ENCODE measurements at places on chromosomes 5 and 9.

DNA sequence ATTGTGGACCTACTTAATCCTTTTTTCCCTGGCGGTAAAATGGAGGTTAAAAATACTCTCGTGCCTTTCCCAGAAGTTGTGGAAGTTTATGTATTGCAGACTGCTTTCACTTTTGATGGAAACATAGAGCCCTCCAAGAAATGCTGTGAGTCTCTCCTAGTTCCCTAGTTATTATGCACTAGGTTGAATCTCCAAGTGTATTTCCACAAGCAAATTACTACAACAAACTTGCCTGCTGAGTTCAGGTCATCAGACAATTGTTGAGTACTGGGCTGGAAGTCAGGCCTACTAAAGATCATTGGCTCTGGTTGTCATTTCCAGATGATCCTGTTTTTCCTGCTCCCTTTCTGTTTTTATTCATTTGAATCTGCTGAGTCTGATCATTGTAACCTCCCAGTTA is 104.1 kb downstream of the CD180 start:
- DNase-seq, result no peak

- no peak for DNase-seq
Observed at GRCh38 chr5:19734776-19735175, 253.2 kb downstream of the CDH18 start.

DNA sequence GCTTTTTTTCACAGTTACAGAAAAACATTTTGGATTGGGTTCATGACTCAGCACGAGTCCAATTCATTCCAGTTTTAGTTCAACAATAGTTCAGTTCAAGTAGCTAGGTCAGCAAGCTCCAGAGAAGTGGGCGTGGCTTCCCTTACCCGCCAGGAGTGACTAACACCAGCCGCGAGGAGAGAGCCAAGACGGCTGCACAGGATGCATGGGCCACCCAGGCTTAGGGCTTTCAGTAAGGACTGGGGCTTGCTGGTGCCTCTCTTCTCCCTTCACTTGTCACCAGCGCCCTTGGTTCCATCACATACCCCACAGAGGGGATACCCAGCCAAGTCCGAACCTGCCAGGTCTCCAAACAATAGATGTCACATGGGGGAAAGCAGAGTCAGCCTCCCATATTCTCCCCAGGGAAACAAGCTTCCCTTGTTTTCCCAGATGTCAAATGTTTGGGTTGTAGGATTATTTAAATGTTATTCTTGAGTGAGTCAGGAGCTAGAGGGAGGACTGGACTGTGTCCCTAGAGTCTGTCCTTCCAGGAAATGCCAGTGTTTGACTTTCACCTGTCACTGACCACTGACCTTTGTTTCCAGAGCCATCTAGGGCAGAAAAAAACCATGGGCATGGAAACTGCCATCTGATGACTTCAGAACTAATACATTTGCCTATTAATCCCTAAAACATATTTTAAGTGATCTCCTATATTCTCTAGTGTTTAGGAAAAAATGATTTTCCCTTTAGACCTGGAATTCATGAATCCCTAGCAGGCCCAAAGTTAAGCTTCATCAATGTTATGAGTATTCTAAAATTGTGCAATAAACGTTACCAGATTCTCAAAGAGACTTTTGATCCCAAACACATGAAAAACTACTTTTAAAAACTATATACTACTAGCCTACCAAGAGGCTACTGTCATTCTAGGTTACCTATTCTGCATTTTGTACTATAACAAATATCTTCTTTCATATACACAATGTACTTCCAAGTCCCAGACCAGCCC is 51.9 kb downstream of the NIPAL4 start:
- DNase-seq, result no peak

- no peak for DNase-seq
Observed at GRCh38 chr5:72245951-72246532, 74.0 kb downstream of the MRPS27 start.

DNA sequence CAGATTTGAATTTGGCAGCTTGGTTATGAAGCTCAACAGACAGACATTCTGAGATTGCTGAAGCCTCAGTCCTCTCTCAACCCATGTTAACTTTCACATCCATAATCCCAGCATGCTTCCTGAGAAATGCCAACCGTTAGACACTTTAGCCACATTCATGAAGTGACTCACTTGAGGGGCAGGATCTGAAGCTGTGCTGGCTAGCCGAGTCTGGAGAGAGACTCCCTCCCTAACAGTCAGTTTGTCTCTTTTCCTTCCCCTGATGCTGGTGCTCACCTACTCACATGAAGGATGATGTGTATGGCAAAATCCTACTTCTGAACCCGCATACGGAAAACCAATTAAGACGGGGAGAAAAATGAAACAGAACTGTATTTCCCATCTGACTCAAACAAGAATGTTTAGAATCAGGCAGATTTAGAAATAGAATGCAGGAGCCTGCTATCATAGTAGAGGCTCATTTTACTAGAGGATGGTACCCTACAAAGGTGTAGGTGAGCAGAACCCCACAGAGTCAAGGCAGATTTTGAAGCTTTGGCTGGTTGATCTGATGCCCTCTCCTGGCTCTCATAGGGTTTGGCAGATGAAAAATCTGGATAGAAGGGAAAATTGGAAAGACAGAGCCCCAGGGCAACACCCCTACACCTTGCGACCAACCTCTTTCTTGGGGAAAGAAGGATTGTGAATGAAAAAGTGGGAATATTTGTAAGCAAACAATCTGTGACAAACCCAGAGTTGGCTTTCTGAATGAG is 150.9 kb upstream of the LHFPL2 start:
- no peak for DNase-seq

GRCh38 chr5:17022296-17022695 is 86.2 kb upstream of the MYO10 start:
- no peak for DNase-seq

- DNase-seq, result no peak
Observed at GRCh38 chr5:156753846-156754245, 96.2 kb upstream of the PPP1R2B start.

GRCh38 chr5:64818245-64818644 is 49.5 kb downstream of the CWC27 start:
- no peak for DNase-seq

GRCh38 chr5:45081082-45081481 is 272.3 kb downstream of the MRPS30 start:
- no peak for DNase-seq

- DNase-seq, result no peak
Observed at GRCh38 chr5:150118561-150119229, 32.3 kb upstream of the CSF1R start.

- DNase-seq, result no peak
Observed at GRCh38 chr9:21800931-21801682, 1.3 kb upstream of the MTAP start.

DNA sequence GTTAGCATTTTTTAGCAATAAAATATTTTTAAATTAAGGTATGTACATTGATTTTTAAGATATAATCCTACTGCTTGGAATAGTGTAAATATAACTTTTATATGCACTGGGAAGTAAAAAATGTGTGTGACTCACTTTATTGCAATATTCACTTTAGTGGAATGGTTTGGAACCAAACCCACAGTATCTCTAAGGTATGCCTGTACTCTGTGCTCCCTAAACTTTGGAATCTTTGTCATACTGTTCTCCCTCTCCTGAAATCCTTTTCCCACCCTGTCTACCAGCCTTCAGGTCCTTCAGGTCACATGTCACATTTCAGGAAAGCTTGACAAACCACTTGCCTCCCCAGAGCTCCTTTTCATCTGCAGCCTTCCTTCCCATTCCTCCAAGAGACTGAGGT is 308.7 kb downstream of the SPOCK1 start:
- no peak for DNase-seq

- no peak for DNase-seq
Observed at GRCh38 chr5:39547553-39548154, 122.9 kb upstream of the DAB2 start.

GRCh38 chr9:19032406-19032805 is 603 bp downstream of the SAXO1 start:
- DNase-seq, result no peak

GRCh38 chr5:126544087-126544740 is 50.8 kb downstream of the ALDH7A1 start:
- no peak for DNase-seq

DNA sequence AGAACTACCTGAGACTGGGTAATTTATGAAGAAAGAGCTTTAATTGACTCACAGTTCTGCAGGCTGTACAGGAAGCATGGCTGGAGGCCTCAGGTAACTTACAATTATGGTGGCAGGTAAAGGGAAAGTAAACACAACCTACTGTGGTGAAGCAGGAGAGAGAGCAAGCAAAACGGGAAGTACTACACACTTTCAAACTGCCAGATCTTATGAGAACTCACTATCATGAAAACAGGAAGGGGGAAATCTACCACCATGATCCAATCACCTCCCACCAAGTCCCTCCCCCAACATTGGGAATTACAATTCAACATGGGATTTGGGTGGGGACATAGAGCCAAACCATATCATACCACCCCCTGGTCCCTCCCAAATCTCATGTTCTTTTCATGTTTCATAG is 58.7 kb upstream of the GPR151 start:
- no peak for DNase-seq

DNA sequence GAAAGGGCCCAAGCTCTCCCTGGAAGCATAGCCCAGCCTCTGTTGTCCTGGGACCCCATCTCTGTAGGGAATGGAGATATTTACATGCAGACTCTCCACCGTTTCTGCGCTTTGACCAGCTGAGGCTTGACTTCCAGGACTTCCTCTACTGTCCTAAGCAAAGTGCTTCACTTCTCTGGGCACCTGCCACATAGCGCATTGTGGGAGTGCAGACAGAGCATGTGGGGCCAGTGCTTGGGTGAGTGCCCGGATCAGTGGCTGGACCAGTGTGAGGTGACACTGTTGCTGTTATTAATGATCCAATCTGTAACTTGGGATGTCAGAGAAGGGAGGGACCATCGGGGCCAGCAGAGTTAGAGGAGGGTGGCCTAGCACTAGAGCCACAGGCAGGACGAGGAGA is 10.5 kb downstream of the CXCL14 start:
- no peak for DNase-seq

GRCh38 chr9:77857513-77858259 is 173.9 kb downstream of the GNAQ start:
- DNase-seq, result no peak

DNA sequence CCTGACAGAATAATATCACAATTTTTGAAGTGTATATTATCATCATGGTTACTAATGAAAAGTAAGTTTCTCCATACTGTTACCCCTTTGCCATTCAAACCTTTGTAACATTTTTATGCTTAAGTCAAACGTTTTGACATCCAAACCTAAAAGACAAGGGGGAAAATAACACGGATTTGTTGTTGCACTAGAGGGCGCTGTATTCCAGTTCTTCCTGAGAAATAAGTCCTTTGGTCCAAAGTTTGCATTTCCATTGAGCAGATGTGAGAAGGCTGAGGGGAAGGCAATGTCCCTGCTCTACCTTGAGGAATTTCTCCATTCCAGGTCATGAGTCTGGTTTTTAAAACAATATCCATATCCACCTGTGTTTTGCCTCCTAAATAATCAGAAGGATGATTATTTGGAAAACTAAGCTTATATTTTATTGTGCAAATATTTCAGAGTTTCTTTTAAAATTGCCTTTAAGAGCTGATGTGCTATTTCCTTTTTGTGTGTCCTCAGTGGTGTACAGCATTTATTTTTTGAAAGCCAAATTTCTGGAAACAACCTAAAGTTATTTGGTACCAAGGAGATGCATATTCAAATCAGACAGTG is 9.7 kb downstream of the LECT2 start:
- no peak for DNase-seq

- DNase-seq, result no peak
Observed at GRCh38 chr5:133713209-133713608, 100.9 kb upstream of the FSTL4 start.

GRCh38 chr9:136659861-136660784 is 2.6 kb upstream of the EGFL7 start:
- no peak for DNase-seq

DNA sequence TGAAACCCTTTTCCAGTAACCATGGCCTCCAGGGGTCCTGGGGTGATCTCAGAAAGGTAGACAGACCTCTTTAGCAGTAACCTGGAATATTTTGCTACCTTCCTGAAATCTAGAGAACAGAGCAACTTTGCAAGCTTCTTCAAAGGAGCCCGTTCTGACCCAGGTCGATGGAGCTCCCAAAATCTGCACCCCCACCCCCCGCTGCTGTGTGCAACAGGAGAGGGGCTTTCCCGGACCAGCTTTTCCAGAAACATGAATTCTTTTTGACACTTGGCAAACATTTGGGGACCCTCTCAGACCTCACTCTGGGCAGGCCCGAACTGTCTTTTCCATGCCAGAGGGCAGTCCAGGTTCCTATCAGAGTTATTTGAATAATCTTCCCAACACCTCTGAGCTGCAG is 65.3 kb downstream of the KCNIP1 start:
- DNase-seq, result no peak

- DNase-seq, result no peak
Observed at GRCh38 chr9:98755006-98755618, 41.2 kb downstream of the ANKS6 start.

- no peak for DNase-seq
Observed at GRCh38 chr5:132054031-132054696, 6.3 kb upstream of the IL3 start.

DNA sequence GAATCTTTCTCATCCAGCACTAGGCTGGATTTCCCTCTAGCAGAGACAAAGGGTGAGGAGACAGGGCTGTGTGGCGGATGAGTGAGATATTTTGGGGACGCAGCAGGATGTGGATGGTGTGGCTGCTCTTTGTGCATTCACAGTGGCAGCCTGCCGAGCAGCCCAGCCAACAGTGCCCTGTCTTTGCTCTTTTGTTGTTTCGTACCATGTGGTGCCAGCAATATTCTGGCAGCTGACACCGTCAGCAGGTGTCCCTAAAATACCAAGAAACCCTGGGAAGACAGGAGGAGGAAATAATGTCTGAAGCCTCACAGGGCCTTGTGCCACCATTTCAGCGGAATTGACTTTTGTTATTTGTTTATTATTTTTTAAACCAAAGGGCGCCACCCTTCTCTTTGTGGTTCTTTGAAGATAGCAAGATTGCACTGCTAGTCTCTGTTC is 141.4 kb downstream of the CCDC192 start:
- DNase-seq, result no peak

GRCh38 chr5:117733051-117733450 is 1158.4 kb upstream of the SEMA6A start:
- no peak for DNase-seq

GRCh38 chr5:35145691-35146317 is 84.5 kb downstream of the PRLR start:
- DNase-seq, result no peak

- no peak for DNase-seq
Observed at GRCh38 chr5:144086295-144086694, 84.2 kb downstream of the YIPF5 start.

All from activated CD8-positive, alpha-beta memory T cell treated with anti-CD3 and anti-CD28 coated beads for 48 hours (primary cell).